ENCODE measurements at places on chromosomes 13 and 19. TPM values are rescaled to one million over a fixed set of nuclear protein-coding genes. Genes with fewer than 3 reads are reported as not detected.

The ZFP14 gene
- total RNA-seq: 3.1 TPM

The TTC9B gene
- not detected for total RNA-seq

The DZIP1 gene
- total RNA-seq: 33.9 TPM

The OR7D4 gene
- total RNA-seq: not detected

The MBD3L3 gene
- total RNA-seq: not detected

All from endothelial cell of umbilical vein (primary cell).